ENCODE measurements at places on chromosomes 1 and 21.

- no peak for DNase-seq
Observed at GRCh38 chr1:228555074-228555994, 68.2 kb downstream of the RNF187 start.

DNA sequence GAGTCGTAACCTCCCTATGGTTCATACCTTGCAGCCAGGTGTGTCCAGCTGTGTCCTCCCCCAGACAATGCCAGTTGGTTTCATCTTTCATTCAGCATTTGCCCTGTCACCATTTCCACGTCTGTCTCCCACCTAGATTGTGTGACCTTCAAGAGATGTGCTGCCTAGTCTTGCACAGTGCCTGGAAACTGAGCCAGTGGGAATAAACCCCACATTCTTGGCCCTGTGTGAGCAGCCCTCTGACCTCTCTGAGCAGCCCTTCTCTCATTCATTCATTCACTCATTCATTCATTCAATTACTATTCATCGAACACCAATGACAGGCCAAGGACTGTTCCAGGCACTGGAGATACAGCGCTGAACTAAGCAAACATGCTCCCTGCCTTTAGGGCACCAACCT is 115.7 kb downstream of the GRIK3 start:
- DNase-seq: no peak

GRCh38 chr1:93964096-93964776 is 55.0 kb upstream of the GCLM start:
- no peak for DNase-seq

DNA sequence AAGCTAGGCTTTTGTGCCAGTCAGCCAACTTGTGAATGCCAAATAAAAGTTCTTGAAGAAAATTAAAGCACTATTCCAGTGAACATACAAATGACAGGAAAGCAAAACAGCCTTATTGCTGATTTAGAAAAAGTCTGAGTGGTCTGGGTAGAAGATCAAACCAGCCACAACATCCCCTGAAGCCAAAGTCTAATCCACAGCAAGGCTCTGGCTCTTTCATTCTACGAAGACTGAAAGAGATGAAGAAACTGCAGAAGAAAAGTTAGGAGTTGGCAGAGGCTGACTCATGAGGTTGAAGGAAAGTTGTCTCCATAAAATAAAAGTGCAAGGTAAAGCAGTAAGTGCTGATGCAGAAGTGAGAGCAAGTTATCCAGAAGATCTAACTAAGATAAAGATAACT is 65.9 kb downstream of the LHX4 start:
- no peak for DNase-seq

DNA sequence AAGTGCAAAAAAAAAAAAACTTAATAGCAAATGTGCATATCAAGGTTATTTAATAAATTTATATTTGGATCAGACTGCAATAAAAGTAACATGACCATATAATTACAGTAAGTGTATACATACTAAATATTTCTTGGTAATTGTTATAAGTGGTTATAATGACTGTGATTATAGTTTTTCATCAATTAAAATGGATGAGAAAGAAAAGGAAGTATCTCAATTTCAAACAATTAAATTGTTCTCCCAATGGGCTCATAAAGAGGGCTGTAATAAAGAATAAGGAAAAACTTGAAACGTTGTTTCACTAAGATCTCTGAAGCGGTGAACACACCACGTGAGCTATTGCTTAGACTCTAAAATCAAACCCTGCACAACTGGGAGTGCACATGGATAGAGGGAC is 104.1 kb downstream of the CDC42BPA start:
- DNase-seq: no peak

DNA sequence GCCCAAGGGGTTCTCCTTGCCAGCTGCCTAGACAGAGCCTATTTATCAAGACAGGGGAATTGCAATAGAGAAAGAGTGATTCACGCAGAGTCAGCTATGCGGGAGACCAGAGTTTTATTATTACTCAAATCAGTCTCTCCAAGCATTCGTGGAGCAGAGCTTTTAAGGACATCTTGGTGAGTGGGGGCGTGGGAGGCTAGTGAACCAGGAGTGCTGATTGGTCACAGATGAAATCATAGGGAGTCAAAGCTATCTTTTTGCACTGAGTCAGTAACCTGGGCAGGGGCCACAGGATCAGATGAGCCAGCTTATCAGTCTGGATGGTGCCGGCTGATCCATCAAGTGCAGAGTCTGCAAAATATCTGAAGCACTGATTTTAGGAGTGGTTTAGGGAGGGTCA is 64.8 kb upstream of the MRPS6 start:
- no peak for DNase-seq

DNA sequence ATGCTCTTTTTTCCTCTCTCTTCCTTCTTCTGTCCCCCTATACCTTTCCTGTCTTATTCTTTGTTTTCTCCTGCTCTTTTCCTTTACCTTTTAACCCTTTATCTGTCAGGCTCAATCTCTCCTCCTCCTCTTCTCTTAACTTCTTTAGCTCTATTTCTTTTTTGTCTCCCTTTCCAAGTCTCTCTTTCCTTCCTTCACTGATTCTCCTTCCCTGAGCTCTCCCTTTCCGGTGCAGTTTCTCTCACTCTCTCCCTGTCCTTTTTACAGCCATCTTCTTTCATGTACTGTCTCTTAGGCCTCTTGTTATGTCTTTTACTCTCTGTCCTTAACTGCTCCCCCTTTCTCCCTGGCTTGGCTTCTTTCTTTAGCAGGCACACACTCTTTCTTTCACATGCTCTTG is 12.0 kb downstream of the SLC30A7 start:
- DNase-seq: no peak
